HS-5 (cell line): ENCODE measurements at places on chromosomes 6 and 20.
A peak's percentile ranks its signal among the peaks of the same experiment; 100 is the strongest.

DNA sequence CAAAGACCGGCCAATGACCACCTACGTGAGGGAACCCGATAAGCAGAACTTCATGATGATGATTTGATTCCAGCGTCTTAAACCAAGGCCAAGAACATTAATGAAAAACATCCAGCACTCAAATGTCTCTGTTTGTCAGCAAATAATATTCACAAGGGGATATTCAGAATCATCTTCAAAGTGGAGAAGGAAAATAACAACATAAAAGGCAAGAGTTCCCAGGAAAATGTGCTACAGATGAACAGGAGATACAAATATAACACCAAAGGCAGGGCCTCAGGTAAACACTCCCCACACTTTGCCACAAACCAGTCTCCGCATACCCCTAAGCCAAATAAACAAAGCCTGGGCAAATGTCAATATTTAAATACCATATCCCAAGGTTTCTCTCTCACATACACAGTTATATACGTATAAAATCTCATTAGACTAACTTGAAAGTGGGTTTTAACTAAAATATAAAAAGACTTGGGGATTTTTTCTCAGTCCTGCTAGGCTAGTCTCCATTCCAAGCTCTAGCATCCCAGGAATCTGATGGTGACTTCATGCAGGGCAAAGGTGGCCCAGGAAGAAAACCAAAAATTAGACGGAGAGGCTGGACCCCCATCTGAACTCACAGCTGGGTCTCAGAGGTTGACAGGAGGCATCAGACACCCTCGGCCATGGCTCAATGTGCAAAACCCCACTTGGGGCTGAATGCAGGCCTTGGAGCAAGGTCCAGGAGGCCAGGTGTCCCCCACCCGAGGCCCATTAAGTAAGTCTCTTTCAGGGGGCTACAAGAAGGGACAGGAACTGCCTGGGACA is 32.1 kb downstream of the TRAM2 start:
- no peak for DNase-seq

DNA sequence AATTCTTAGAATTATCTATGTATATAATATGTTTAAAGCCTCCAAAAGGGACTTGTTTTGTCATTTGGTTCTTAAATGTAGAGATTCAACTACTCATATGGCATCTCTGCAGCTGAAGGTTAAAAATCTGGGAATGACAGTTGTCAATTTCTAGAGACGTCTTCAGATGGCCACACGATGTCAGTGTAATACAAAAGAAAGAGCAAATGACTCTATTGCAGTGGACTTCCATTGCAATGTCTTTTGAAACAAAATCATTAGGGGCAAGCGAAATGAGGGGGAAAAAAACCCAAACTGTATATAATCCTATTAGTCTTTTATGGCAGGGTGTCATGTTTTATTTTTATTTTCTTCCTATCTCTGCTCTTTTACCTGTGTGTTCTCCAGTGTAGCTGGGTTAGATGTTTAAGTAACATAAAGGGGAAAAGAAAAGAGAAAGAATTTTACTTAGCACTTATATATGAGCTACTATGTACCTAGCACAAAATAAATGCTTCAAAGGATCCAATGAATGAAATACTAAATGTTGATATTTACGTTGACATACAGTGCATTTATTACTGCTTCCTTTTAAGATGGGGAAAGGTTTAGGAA is 26.2 kb downstream of the CCN2 start:
- no peak for DNase-seq

GRCh38 chr6:12011276-12012037 is 655 bp upstream of the HIVEP1 start:
- DNase-seq: peak; percentile 70

- DNase-seq: peak; percentile 64
Observed at GRCh38 chr6:3518356-3519190, 61.7 kb upstream of the SLC22A23 start.

- DNase-seq: no peak
Observed at GRCh38 chr6:106614166-106614565, 15.1 kb downstream of the RTN4IP1 start.
